ENCODE measurements at places on chromosomes 5 and 9.

GRCh38 chr9:134024214-134024792 lies 978 bp upstream of the BRD3OS start:
- DNase-seq = no peak

- no peak for DNase-seq
Measured at GRCh38 chr9:97853056-97853843, at the start of gene FOXE1. FOXE1 (plus strand) TSS chr9:97853226; CDS start chr9:97853915, 689 bp downstream.

GRCh38 chr9:83625178-83625577 lies 2.2 kb downstream of the IDNK start:
- no peak for DNase-seq

DNA sequence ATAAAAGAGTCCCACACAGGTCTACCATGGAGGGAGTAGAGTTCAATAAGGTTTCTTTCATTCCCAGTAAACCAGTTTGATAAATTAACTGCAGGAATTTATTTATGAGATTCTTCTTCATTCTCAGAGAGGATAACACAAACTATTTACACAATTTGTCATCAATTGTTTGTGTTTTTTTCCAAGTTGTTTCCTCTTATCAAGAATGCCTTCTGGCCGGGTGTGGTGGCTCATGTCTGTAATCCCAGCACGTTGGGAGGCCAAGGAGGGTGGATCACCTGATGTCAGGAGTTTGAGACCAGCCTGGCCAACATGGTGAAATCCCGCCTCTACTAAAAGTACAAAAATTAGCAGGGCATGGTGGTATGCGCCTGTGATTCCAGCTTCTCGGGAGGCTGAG lies 216.7 kb downstream of the MLLT3 start:
- DNase-seq = no peak

GRCh38 chr5:150020249-150020648 lies 19.7 kb downstream of the HMGXB3 start:
- DNase-seq = no peak

DNA sequence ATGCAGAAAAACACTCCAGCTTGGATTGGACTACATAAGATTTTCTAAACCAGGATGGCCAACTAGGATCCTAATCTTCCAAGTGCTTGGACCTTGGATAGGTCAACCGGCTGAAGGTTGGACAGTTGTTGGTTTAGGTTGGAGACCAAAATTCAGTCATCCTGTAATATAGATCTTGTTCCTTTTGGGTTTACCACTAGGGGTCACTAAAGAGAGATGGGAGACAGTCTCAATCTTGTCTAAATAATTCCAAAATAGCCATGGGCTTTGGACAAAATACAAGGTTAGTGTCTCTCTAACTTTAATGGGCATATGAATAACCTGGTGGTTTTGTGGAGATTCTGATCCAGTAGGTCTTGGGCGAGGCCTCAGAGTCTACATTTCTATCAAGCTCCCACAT lies 148.7 kb upstream of the ERCC6L2 start:
- DNase-seq = peak; percentile 4

- DNase-seq = no peak
Measured at GRCh38 chr5:127595484-127596368, 53.2 kb upstream of the CTXN3 start.

- no peak for DNase-seq
Measured at GRCh38 chr9:35867538-35867937, 2.7 kb downstream of the OR13J1 start.

DNA sequence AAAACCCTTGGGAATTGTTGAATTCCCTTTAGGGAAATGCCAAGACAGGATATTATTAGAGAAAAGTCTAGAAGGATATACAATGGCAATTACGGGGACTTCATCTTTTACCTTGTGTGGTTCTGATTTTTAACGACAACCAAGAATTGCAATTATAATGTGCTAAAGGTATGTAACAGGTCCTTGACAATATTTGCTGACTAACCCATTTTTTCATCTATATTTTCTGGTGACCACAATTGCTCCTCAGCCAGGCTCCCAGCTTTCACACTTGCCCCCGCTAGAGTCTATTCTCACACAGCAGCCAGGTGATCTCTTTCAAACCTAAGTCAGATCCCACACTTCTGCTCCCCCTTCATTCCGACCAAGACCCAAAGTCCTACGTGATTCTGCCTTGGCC lies 34.3 kb downstream of the BARHL1 start:
- no peak for DNase-seq

DNA sequence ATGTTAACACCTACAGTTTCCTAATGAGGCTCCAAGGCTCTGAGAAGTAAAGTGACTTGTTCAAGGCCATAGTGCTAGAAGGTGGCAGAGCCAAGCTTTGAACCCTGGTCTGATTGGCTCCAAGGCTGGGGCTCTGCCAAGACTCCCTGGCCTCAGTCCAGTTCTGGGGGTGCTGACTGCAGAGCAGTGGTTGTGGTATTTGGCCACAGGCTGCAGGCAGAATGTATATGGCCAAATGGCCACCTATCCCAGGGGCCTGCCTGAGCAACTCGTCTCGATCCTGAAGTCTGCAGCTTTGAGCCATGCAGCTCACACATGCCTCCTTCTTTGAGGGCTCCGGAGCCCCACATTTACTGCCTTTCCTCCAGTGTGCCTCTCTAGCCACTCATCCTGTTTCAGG lies 9.7 kb upstream of the NEK6 start:
- no peak for DNase-seq

DNA sequence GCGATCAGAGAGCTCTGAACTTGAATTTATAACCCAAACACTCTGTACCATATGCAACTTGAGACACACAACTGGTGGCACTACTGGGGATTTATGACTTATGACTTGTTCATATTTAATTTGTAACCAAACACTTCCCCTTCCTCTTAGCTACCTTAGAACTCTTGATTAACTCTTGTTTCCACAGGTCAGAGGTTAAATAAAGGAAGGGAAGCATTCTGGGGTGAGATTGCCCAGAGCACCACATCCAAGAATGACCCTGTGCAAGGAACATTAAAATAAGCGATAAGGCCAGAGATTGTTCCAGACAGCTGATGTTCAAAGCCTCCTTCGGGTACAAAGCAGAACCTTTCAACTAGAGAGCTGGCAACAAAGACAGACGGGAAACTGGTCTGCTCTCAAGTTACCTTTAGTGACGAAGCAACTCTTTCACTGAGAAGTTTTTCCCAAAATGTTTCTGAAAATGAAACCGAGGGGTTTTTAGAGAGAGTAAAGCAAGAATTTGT lies 242.6 kb downstream of the DENND1A start:
- DNase-seq = no peak

DNA sequence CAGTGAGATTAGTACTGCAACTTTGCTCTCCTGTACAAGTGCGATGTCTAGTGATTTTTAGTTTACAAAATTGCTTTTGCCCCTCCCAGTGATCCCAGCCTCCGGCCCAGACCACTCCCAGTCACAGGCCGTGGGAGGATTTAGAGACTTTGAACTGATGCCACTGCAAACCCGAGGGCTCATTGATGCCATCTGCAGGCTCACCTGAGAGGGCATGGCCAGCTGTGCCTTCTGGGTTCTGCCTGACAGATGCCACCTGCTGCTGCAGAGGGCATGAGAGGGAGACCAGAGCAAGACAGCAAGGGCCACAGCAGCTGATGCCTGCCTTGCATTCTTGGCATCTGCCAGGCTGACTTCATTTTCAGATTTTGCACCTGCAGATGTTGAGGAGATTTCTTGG lies 593.8 kb downstream of the CDK5RAP2 start:
- peak; percentile 83 for DNase-seq

- DNase-seq = no peak
Measured at GRCh38 chr9:124399323-124399967, 15.8 kb downstream of the PSMB7 start.

DNA sequence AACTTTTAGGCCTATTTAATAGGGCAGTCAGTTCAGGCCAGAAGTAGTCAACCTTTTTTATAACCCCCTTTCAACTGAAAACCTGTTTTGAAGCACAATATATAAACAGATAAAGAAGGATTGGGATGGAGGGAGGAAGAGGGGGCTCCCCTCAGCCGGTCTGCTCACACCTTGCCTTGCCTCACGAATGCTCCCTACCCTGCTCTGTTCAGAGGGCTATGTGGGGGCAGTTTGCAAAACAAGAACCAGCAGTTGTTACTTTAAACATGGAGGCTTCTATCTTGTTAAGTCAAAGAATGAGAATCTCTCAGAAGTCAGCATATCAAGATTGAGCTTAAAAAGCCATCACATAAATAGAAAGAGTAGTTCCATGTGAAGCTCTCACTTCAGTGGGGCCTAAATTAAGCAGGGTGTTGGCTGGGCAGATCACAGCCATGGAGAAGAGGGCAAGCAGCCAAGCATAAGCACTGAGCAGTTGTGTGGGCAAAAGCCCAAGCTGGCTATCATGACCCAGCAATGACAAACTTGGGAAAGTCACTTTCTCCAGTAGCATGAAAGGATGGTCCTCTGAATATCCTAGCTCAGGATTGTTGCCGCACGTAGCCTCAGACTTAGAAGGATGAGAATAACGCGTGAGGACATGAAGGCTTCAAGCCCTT lies 70.6 kb downstream of the ALDH1A1 start:
- no peak for DNase-seq

DNA sequence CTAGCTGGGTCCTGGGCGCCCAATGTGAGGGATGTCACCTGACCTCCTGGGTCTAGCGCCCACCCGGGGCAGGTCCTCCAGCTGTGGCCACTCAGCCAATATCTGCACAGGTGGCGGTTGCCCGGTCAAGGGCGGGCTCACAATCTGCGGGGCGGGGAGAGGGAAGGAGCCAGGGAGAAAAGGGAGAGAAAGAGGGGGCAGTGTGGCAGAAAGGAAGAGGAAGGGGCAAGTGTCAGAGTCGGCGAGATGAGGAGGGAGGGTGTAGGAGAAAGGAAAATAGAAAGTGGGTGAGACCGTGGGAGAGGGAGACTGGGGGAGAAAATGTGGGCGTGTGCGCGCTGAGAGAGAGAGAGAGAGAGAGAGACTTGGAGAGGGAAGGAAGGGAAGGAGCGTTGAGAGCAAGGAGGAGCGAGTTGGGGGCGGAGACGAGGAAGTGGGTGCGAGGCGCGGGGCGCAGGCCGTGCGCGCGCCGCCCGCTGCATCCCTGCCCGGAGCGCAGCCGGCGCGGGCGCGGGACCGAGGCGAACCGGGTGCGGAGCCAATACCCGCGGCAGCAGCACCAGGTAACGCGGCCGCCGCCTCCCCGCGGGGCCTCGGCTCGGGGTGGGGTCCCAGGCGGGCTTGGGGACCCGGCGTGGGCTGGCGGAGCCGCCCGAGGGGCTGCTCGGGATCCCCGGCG lies at the start of gene HRH2:
HRH2 (plus strand) TSS at position 479 of the 679 bp plus-strand sequence. CDS start 25,163 bp downstream, outside the sequence.
- DNase-seq = no peak

DNA sequence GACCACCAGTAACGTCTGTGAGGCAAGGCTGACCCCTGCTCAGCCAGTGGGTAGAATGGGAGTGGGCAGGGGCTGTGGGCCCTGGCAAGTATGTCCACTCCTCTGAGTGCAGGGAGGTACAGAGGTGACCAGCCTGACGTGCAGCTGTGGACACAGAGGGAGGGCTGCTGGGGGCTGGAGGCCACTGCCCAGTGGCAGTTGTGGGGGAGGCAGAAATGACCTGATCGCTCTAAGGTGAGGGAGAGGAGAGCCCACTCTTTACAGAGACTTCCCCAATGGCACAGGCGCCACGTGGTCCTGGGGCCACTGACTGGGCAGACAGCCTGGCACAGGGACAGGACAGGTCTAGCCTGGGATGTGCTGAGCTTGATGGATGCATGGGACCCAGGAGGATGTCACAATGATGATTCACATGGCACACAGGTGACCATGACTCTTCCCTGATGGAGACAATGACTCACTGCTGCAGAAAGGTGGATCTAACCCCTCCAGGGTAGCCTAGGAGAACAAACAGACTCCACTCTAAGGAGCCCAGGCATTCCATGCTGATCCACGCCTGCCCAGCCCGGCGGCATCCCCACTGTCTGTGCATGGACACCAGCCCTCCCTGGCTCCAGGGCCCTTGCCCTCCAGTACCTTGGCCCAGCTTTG lies 7.7 kb downstream of the LPCAT1 start:
- DNase-seq = no peak

GRCh38 chr9:116381350-116381749 lies 227.8 kb downstream of the PAPPA start:
- no peak for DNase-seq

DNA sequence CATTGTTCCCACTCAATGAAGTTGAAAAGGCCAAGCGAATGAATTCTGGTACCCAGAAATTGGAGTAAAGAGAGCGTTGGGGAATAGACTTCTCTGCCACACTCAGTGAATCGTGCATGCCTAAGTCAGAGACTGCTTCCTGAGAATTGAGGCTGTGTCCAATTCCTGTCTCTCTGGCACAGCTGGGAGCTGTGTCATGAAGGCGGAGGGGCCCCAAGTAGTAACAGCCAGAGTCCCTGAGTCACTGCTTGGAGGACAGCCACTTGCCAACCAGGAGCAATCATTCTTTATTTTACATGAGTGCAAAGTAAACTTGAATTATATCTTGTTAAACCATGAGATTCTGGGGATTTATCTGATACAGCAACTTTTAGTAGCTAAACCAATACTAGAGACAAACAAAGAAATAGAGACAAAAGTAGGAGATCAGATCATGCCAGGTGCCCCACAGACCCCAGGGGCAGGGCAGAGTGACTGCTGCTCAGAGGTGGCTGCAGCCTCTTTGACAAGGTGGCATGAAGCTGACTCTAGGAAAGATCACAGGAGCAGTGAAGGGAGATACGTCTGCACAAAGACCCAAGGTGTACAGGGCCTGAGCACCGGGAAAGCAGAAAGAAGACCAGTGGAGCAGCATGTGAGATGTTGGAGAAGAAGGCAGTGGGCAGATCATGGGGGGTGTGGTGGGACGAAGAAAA lies 246.0 kb downstream of the GADD45G start:
- no peak for DNase-seq

GRCh38 chr5:91848453-91848852 lies 465.3 kb upstream of the ARRDC3 start:
- no peak for DNase-seq

- no peak for DNase-seq
Measured at GRCh38 chr9:109910671-109911518, 130.9 kb downstream of the PALM2AKAP2 start.

- DNase-seq = no peak
Measured at GRCh38 chr5:54637654-54638053, 120.1 kb downstream of the SNX18 start.

GRCh38 chr9:30723656-30724055 lies 1660.8 kb upstream of the ACO1 start:
- no peak for DNase-seq

DNA sequence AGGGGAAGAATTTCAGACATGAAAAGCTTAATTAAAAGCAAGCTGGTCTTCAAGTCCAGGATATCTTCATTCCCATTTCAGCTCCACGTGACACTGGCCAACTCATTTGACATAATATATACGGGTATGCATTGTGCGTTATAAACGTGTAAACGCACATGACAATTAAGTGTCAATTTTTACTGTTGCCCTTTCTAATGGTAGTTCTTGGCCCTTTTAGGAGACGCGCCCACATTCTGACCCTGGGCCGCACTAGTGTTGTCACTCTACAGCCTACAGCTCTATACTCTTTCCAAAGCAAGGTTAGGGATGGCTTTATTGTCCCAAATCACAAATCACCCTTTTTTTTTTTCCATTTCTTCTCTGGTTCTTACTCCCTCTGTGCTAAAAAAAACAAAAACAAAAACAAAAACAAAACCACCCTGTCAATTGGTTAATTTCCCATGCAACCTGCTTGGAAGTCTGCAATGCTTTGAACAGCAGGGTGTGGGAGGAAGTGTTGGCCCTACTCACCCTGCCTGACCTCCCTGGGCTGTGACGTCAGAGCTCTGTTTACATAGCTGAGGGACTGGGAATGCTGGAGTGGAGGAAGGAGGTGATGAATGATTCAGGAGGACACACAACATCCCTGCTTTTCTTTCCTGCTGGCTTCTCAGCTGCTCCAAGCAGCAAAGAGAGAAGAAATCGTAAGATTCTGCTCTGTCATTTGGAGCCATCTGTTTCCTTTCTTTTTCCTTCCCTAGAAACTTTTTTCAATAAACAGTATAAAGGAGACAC lies 19.3 kb downstream of the RFK start:
- DNase-seq = no peak

- DNase-seq = no peak
Measured at GRCh38 chr9:131691969-131692611, 47.8 kb downstream of the RAPGEF1 start.

Data from DMS 273 treated with DMSO at 0.1 percent for 48 hours (cell line).